Cortex of kidney (tissue), 1 donor: ENCODE measurements at places on chromosomes 11 and 22.

DNA sequence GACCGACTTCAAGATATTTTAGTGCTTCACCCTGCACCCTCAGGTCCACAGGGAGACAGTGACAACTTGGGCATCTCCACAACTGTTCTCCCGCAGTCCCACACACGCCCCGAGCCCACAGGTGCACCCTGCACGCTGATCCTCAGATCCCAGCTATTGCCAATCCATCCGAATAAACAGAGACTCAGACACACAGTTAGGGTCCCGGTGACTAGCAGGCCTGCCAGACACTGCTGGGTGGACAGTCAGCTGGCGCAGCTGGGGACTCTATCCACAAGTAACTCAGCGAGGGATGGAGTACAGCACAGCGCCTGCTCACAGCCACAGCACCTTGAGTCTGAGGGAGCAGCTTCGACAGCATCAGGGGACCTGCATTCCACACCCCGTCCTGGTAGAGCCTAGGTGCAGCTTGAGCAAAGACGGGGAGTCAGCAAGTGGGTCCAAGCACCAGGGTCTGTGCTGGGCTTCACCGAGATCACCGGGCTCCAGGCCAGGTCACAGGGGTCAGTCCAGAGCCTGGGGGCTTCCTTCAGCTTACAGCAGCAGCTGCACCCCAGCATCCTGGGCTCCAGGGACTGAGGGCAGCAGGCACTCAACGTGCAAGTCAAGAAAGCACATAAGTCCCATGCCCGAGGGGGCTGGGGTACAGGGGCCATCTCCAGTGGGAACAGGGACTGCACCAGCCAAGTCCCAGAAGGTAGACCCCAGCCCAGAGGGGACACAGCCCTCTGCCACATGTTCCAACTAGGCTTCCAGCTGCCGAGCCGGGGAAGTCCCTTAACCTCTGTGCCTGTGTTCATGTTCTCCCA lies 7.6 kb downstream of the RPL3 start:
- DNase-seq, result no peak

DNA sequence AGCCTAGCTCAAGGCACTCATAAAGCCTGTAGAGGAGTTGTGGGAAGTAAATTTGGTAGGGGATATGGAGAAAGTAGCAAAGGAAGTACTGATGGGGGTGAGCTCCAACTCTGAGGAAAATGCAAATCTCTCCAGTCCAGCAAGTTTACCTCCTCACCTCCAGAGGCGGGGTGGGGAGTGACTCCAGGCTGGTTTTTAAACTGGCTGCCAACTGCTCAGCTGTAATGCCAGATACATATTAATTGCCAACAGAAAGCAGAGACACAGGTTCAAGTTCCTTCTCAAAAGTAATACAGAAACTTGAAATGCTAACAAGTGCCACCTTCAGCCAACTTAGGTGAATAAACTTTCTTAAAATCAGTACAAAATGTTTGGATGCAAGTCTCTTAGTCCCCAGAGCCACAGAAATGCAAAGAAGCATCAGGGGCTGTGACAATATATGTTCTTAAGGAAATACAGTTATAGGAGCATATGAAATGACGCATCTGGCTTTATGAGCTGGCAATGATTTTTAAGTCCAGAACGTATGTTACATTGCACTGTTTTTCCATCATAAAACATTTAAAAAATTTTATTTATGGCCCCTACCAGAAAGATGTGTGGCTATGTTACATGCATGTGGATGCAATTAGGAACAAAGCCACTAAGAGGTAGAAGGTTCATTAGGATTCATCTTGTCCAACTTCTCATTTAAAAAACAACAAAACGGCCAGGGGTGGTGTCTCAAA lies 436.4 kb upstream of the CCDC90B start:
- no peak for DNase-seq

- no peak for DNase-seq
Observed at GRCh38 chr11:79342686-79343085, 98.1 kb downstream of the TENM4 start.

DNA sequence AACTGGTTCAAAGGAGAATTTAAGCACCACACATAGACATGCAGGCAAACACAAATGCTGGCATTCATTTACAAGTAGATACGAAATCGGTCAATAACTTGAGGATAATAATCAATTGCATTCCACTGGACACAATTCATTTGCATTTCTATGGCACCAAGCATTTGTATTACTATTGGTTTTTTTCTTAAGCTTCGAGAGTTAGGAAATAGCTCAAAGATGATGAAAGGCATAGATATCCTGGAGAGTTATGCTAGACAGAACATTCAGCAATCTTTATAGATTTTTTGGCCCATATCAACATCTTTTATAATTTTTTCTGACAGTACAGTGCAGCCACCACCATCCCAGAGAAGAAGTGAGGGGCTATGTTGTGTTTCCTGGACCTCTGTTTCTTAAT lies 544.4 kb downstream of the MIAT start:
- no peak for DNase-seq

- DNase-seq, result no peak
Observed at GRCh38 chr11:11984563-11984962, 23.9 kb downstream of the DKK3 start.

DNA sequence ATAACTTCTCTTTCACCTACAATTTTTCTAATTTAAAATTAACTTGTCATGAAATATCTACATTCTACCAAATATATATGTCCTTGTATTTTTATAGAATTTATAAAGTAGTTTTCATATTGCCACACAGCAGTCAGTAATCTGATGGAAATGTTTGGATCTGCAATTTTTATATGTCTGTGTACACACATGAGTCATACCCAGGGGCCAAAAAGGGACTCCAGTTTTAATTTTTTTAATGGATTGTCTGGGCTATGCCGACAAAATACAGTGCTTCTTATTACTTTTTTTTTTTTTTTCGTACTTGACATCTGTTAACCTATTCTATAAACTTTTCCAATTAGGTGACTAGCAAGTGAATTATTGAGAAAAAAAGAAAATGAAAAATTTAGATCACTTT lies 6.3 kb downstream of the GUCY1A2 start:
- no peak for DNase-seq

- DNase-seq, result no peak
Observed at GRCh38 chr11:72226701-72227100, 2.1 kb downstream of the INPPL1 start.

- no peak for DNase-seq
Observed at GRCh38 chr11:73445980-73446379, 69.8 kb downstream of the RELT start.

DNA sequence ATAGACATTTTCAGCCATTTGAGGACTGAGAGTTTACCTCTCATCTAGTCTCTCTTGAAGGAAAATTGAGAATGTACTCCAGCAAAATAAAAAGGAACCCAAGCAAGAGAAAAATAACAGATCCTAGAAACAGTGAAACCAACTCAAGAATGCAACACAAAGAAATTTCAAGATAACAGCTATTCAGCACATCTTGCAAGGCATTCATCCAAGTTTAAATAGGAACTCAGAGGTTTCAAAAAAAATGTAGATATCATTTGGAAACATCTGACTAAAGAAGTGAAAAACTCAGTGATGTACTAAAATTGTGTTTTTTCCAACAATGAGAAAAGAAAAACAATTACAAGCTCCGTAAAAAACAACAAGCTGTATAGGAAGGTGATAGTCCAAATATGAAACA lies 76.4 kb downstream of the TMEM135 start:
- no peak for DNase-seq

DNA sequence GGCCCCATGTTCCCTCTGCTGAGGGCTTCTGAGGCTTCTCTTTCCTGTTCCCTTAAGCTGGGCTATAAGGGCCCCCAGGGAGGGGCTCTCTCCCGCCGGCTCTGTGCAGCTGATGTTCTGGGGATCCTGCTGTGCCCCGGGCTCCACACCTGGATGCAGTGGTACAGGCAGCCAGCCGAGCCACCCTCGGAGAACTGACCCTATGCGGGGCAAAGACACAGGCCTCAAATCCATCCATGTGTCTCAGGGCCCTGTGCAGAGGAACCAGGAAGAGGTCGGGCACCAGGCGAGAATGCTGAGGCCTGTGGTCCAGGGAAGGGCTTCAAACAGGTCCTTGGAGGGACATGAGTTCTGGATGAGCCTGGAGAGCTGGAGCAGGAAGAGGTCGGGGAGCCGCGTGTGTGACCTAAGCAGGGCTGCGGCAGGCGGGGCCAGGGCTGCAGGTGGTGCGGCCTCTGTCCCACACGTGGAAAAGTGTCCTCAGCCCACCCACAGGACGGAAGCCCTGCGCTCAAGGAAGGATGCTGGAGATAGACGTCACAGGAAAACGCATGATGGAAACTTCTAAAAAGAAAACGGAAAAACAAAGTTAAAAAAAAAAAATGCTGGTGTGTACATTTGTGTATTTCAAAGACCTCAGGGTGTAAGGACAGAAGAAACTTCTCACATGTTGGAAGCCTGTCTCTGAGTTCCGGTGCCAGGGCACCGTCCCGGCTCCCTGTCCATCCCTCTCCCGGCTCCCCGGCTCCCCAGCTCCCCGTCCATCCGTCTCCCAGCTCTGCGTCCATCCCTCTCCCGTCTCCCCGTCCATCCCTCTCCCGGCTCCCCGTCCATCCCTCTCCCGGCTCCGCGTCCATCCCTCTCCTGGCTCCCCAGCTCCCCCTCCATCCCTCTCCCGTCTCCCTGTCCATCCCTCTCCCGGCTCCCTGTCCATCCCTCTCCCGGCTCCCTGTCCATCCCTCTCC lies 1149.2 kb downstream of the BRD1 start:
- DNase-seq, result no peak

DNA sequence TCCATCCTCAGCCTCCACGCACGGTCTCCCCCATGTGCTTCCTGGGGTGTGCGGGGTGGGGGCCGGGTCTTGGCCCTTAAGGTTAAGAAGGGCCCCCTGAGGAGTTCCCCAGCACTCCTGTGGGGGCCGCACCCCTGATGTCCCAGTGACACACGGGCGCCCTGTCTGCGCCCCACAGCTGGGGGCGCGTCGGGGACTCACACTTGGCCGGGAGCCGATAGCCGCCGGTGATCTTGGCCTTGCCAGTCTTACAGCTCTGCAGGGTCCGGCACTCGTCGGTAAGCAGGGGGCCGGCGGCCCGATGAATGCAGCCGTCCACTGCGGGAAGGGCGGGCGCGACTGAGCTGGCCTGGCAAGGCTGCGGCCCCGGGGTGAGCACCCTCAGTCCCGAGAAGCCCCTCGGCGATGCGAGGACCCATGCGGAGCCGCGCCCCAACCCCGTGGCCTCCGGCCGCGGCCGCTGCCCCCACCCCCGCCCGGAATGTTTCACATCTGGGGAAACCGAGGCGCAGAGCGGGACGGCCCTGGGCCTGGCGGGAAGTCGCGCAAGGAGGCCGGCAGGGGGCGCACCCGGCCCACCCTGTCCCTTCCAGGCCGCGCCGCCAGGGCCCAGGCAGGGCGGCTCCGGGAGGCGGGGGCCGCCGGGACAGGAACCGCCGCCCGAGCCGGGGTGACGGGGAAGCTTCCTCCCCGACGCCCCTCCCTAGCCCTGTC lies 13.9 kb downstream of the OTUB1 start:
- DNase-seq, result no peak

DNA sequence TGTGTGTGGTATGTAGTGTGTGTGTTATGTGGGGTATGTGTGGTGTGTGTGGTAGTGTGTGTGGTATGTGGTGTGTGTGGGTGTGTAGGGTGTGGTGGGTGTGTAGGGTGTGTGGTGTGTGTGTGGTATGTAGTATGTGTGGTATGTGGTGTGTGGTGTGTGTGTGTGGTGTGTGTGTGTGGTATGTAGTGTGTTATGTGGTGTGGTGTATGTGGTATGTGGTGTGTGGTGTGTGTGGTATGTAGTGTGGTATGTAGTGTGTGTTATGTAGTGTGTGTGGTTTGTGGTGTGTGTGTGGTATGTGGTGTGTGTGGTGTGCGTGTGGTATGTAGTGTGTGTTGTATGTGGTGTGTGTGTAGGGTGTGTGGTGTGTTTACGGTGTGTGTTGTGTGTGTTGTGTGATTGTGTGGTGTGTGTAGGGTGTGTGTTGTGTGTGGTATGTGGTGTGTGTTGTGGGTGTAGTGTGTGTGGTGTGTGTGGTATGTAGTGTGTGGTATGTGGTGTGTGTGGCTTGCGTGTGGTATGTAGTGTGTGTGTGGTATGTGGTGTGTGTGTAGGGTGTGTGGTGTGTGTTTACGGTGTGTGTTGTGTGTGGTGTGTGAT lies 4.2 kb upstream of the PPP6R2 start:
- no peak for DNase-seq

GRCh38 chr11:119188887-119189286 lies 3.6 kb downstream of the NHERF4 start:
- no peak for DNase-seq

DNA sequence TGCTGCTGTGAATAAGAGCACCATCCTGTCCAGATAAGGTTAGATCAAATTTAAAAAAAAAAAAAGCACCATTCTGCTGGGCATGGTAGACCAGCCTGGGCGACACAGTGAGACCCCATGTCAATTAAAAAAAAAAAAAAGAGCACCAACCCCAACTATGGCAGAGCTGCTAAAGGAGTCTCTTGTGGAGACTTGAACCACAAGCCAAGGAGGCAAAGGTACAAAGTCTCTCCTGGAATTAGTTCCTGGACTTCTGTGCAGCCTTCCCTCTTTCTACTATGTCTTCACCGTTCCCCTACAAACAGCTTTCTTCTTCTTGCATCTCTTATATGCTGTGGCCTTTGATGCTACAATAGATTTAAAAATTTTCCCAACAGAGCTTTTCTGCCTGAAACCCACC lies 1.3 kb downstream of the PIK3C2A start:
- no peak for DNase-seq

- DNase-seq, result no peak
Observed at GRCh38 chr11:62902932-62903331, 18.2 kb downstream of the CHRM1 start.

- DNase-seq, result no peak
Observed at GRCh38 chr11:117488996-117489952, 161.6 kb downstream of the CEP164 start.

DNA sequence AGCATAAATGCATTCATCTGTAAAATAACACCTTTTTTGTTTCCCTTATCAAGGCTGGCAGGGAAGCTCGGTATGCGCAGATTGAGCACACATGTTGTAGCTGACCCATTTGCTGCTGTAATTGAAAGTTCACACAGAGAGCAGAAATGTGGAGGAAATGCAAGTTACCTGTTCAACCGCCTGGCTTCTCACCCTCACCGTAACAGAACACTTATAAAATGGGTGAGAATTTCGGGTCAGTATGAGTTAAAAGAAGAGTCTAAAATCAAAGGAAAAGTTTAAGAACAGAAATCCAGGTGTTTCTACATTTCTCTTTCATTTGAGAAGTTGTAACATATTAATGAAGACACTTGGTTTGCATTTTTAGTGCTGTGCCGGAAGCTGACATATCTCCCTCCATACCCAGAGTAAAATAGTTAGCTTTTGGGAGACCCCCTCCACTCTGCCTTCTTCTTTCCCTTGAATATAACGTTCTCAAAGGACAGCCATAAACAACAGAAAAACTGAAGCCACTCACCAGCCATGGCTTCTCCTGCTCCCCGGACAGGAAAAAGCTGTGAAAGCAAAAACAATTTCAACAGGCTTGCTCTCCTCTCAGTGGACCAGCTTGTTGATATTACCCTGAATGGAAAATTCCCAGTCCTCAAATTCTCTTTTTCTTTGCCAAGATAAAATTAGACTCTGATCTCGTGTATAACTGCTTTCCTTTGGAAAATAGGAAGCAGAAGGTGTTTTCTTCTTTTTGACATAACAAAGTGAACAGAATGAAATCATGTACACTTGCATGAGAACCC lies at the start of gene CASP12:
Gene CASP12, minus strand, starts transcription at position 570 of the 794 bp plus-strand sequence.
- no peak for DNase-seq
